Dorsolateral prefrontal cortex (tissue), 122 donors: ENCODE measurements at places on chromosomes 11 and 22.

DNA sequence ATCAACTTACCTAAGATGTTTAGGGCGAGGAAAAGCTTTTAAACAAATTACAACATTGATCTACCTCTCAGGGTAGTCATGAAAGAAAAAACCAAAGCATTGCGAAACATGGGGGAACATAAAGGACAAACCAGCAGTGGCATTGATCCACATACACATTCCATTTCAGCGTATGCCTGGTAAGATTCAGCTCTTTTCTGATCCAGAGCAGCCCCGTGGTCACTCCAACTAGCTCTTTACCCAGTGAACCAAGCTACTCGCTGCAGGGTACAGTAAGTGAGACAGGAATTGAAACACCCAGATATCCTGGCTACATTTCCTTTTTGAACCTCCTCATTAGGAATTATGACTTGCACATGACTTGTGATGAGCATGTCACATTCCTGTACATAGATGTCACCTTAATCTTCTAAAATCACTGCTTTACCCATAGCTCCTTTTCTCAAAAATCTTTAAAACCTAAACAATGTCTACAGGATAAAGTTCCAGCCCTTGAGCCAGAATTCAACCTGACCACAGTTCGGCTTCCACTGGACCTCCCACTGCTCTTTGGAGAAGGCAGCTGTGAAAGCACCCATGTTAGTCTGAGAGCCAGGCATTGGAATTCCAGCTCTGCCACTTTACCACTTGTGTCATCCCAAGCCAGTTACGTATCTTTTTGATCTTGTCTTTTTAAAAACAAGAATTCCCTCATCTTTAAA lies 42.9 kb upstream of the AKIP1 start:
- no peak for DNase-seq

DNA sequence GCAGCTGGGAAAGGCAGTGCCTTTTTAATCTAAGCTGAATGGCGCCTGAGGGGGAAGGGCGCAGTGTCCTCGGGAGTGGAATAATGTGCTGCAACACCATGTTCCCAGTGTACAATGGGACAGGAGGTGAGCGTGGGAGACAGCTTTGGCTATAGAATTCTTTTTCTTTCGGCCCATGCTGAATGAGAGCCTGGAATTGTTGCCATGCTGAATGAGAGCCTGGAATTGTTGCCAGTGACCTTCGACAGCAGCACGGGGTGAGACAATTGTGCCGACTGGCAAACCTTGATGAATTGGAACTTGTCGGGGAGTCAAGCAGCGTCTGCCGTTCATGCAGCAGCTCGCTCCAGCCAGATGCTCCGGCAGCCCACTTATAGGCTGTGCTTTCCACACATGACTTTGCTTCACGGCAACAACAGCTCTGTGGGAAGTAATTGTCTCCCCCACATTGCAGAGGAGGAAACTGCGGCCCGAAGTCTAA lies 141.4 kb upstream of the E2F8 start:
- peak; percentile 36 for DNase-seq

GRCh38 chr22:38842512-38843200 lies 1.2 kb downstream of the NPTXR start:
- DNase-seq: no peak

GRCh38 chr11:40306938-40307548 lies 1152.4 kb downstream of the LRRC4C start:
- DNase-seq: no peak

GRCh38 chr11:55697817-55698216 lies 35.8 kb downstream of the OR4C6 start:
- no peak for DNase-seq

DNA sequence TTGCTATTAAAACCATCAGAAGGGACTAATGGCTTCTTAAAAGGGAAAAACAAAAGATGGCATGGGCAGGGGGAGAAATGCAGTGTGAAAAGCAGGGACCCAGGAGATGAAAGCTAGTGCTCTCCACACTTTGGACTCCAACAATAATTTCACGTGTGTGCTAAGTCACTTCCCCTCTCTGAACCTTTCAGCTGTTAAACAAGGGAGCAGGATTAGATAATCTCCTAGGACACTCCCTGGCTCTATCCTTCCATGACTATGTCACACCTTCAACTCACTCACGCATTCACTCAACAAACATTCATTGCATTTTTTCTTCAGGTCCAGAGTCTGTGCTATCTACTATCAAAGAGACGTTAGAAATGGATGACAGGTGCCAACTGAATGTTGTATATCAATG lies 88.7 kb downstream of the SYN3 start:
- DNase-seq: no peak

DNA sequence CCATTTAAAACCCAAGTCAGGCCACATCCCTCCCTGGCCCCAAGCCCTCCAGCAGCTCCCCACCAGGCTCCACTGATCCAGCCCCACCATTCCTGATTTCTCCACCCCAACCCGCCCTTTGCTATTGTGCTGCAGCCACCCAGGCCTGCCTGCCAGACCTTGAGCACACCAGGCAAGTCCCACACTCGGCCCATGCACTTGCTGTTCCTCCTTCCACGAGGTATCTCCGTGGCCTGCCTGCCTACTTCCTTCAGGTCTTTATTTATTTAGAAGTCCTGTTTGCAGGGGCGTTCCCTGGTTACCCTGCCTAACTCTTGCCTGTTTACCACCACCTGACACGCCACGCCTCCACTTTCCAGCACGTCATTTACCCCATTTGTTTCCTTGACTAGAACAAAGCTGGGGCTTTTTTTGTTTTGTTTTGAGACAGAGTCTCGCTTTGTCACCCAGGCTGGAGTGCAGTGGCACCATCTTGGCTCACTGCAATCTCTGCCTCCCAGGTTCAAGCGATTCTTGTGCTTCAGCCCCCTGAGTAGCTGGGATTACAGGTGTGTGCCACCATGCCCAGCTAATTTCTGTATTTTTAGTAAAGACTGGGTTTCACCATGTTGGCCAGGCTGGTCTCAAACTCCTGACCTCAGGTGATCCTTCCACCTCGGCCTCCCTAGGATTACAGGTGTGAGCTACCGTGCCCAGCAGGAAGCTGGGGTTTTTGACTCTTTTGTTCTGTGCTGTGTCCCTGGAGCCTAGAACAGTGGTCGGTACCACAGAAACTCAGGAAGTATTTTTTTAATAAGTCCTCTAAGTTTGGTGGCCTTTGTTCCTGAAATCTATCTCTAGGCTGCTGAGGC lies 6.7 kb downstream of the CENPM start:
- DNase-seq: peak; percentile 51

DNA sequence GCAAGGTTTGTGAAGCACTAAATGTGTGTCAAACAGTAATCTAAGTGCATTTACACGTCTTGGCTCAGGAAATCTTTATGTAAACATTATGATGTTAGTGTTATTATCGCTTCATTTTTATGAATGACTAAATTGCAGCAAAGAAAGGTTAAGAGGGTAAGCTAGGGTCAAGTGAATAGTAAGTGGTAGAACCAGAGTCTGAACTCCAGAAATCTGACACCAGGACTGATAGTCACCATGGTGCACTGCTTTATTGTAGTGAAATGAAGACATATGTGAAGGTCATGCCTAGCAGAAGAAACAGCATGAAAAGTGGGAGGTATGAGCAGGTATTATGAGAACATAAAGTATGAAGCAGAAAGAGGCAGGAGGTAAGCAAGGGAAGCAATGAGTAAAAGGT lies 368.7 kb upstream of the TENM4 start:
- no peak for DNase-seq

- DNase-seq: no peak
These were observed 43.9 kb upstream of the SMIM38 start for GRCh38 chr11:69111624-69112542.

DNA sequence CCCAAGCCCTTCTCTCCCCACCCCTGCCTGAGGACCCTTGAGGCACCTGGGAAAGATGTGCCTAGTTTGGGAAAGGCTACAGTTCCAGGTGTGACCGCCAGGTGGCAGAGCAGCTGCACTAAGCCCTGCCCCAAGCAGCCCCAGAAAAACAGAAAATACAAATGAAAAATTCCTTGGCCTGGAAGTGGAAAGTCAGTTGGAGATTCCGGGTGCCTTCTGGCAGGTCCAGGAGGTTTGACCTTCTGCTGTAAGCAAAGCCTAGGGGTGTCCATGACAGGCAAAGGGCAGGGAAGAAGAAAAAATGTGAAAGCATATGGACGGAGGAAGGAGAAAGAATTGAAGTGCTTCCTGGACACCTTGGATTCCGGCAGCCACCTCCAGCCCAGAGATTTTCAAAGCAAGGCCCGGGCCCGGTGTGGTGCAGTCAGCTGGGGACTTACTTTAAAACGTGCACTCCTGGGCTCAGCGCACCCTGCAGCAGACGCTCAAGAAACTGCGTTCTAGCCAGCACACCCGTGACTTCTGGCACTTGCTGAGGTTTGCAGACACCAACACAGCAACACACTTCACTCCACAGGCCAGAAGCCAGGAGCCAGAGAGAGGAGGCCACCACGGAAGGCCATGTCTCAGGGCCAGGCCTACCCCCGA lies 37.3 kb upstream of the SLC22A12 start:
- DNase-seq: peak; percentile 83

DNA sequence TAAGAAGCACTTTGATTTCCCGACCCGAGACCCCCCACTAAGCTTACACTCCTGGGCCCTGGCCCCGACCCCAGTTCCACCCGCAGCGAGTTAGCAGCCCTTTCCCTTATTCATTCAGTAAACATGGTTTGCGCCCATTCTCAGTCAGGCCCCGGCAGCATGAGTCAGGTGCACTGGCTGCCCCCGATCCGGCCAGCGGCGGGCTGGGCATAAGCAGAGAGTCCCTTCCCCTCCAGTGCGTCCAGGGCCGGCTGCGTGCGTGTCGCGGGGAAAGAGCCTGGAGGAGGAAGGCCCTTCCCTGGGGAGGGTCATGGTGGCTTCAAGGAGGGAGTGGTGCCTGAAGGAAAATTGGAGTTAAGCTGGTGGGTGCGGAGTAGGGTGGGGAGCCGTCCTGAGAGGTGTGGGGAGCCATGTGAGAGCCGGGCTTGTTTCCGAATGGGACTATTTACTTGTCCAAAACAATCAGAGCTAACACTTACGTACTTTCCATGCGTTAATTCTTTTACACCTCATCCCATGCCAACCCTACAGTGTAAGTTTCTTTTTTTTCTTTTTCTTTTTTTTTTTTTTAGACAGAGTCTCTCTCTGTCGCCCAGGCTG lies 657 bp downstream of the IGHMBP2 start:
- DNase-seq: no peak

DNA sequence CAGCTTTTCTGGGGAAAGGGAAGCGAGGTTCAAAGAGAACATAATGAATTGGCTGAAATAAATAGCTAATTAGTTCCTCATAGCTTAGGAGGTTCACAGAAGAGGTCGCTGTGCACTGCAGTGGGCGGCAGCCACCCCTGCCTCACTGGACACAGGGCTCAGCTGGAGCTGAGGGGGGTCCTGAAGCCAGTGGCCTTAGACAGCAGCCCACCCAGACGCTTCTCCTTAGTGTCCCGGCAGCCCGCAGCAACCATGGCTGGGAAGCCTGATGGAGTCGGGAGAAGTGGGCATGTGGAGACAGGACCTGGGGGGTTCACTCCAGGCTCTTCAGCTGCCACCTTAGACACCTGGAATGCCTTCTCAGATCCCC lies 75.4 kb downstream of the TRIM29 start:
- no peak for DNase-seq

GRCh38 chr11:10868352-10868751 lies 10.5 kb upstream of the ZBED5 start:
- DNase-seq: no peak

DNA sequence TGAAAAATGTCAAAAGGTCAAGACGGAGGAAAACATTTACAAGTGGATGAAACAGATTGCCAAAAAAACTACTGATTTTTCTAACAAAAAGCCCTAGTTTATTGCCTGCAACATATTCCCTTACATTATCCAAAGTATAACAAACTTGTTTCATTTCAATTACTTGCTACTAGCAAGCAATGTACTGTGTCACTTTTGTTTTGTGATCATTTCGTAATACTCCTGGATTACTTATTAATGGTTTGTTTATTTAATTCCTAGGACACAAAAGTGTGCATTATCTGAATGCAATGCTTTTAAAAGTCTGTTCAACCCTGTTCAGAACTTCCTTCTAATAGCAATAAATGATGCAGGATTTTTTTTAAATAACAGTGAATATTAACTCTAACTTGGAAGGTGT lies 50.9 kb downstream of the CCDC34 start:
- DNase-seq: no peak

DNA sequence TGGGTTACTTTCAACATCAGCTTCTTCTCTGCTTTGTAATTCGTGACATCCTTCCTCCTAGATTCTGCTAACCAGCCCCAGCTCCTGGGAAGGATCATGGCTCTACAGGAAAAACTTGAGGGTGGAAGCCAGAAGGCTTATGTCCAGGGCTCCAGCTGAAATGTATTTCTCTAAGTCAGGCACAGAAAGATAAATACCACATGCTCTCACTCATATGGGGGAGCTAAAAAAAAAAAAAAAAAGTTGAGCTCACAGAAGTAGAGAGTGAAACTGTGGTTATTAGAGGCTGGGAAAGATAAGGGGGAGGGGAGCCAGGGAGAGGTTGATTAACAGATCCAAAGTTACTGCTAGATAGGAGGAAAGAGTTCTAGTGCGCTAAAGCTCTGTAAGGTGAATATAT lies 74.9 kb downstream of the DSCAML1 start:
- no peak for DNase-seq

DNA sequence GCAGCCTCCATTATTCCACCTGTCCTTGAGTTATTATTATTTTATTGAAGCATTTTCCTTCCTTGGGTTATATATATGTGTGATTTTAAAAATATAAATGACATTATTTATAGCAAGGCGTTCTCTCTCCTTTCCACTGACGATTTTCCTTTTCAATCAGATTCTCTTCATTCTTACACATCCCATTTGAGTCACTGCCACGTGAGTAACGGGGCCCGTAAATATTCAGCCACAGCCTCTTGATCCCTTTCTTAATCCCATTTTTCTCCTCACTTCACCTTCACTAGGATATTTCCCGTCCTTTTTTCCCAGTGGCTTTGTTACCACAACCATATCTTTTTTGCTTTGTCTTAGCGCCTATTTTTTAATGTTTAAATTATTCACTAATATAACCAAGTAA lies 396.2 kb downstream of the NTM start:
- no peak for DNase-seq

- no peak for DNase-seq
These were observed 80.0 kb downstream of the TP53I11 start for GRCh38 chr11:44870615-44871176.

GRCh38 chr22:50206599-50206998 lies 5.8 kb downstream of the SELENOO start:
- DNase-seq: no peak

DNA sequence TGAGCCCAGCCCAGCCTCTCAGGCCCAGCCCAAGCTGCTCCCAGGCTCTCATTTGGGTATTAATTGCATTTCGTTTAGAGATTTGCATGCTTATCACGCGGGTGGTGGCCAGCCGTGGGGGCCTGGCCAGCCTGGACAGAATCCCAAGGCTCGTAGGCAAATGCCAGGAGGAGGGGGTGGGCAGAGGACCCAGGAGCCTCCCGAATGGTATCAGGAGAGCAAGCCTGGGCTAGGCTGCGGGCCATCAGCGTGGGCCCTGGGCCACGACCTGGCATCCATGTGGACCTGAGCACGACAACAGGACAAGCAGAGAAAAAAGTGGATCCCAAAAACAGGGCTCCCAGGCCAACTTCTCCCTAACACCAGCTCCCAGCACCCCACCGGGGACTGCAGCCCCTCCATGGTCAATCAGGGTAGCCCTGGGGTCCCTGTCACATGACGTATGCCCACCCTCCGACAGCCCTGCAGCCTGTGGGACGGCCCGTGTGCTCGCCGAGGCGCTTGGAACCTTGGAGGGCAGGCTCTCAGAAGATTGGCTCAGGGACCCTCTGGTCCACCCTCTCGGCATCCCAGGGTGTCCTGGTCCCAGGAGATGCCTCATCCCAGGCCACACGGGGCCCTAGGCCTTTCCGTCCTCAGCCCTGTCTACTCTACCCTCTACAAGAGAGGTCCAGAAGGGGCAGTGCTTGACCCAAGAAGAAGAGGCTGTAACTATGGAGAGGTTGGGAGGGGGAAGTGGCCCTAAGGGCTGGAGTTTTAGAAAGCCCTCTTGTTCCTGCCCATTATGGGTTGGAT lies 8.8 kb downstream of the ASCL2 start:
- DNase-seq: no peak
